Iris pigment epithelial cell (primary cell): ENCODE measurements at places on chromosomes 1 and 21.

DNA sequence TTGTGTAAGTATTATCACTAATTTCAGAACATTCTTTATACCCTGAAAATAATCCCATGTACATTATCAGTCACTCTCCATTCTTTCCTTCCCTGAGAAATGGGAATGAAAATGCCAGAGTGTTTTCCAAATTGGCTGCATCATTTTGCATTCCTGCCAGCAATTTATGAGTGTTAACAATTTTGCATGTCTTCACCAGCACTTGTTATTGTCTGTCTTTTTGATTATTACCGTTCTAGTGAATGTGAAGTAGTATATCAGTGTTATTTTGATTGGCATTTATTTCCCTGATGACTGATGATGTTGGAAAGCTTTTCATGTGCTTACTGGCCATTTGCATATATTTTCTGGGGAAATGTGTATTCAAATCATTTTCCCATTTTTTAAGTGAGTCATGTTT, 71.9 kb downstream of the PCBP3 start:
- no peak for DNase-seq

GRCh38 chr1:7984811-7985210, 23.3 kb downstream of the PARK7 start:
- no peak for DNase-seq

- DNase-seq = peak; percentile 24
Observed at GRCh38 chr1:15106608-15107007, 46.9 kb upstream of the TMEM51 start.

GRCh38 chr1:172531412-172532182, 1.4 kb upstream of the SUCO start:
- DNase-seq = no peak

DNA sequence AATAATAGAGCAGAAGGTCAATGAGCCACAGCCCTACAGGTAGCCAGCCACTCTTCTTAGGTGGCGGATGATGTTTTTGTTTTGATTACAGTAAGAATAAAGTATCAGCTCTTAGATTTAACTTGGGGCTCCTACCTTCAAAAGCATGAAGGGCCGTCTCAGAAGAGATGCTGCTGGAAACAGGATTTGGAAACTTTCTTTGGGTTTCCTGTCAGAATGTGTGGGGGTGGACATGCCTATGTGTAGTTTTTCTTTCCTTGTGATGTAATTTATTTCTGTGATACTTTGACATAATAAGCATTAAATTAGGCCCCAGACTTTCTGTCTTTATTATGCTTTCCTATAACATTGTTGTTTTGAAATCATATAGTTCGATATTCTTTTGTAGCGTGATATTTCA, 1.5 kb downstream of the RAP1A start:
- peak; percentile 48 for DNase-seq

GRCh38 chr1:236400061-236400603, 6.0 kb downstream of the EDARADD start:
- DNase-seq = no peak

GRCh38 chr21:32772281-32773047, 909 bp upstream of the PAXBP1 start:
- DNase-seq = peak; percentile 53

DNA sequence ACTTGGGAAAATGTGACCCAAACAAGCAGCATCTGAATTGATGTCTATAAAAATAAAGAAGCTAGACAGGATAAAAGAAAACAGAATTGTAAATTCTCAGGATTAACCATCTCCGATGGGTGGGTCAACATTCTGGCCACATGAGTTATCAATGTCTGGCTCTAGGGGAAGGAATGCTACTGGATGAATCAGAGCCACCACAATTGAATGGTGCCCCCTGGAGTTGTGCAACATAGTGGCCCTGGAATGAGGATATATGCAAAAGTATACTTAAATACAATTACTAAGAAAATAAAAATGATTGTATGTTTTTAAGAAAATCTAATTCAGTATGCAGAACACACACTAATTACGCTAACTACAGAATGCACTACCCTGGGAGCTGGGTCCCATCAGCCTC, 185.6 kb downstream of the TGFBR3 start:
- DNase-seq = peak; percentile 75

GRCh38 chr1:166859597-166859996, 16.5 kb downstream of the TADA1 start:
- DNase-seq = no peak

GRCh38 chr1:5959667-5960230, 32.5 kb downstream of the NPHP4 start:
- DNase-seq = no peak

- DNase-seq = no peak
Observed at GRCh38 chr1:87399701-87400100, 71.0 kb downstream of the LMO4 start.

GRCh38 chr21:17793246-17794123, 25.7 kb downstream of the C21orf91 start:
- peak; percentile 69 for DNase-seq

DNA sequence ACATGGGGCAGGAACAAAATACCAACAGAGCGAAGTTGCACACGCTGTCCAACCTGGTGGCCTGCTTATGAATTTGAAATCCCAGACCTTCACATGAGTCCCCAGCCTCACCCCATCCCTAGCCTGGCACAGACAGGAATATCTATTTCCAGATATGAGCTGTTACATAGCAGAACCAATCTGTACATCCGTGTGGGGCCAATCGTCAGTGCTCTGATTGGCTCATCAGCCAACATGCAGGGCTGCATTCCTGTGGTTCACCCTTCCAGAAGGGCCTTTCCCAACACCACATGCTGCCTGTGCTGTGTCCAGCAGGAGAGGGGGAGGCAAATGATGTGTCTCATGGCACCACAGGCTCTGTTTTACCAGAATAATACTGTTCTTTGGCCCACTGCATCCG, 31.3 kb downstream of the CCN1 start:
- DNase-seq = peak; percentile 100

DNA sequence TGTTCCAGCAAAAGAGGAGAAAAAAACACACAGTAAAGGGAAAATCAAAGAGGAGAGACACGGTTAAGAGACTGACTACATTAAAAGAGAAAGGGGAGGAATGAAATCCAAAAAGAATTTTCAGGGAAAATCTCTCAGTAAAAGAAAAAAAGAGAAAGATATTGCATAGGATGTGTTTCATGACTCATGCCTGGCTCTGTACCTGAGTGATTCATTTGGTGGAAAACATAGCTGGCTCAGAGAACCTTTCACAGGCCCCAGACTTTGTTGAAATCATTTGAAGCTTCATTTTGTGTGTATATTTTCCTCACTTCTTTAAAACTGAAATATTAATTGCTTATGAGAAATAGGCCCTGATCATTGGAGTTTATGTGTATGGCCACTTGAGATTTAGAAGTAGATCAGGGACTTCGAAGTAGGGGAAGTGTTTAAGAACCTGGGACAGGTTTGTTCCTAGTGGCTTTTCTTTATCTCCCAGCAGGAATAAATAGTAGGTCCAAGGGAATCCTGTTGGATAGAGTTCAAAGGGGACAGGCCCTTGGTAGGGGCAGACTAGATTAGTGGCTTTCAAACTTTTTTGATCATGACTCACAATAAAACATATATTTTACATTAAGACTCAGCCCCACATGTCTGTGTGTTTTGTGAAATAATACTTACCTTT, 239.1 kb upstream of the SGIP1 start:
- peak; percentile 84 for DNase-seq

GRCh38 chr1:27357281-27358037, 9.3 kb downstream of the MAP3K6 start:
- DNase-seq = peak; percentile 36

GRCh38 chr1:230084408-230085177, 17.6 kb downstream of the GALNT2 start:
- peak; percentile 100 for DNase-seq

DNA sequence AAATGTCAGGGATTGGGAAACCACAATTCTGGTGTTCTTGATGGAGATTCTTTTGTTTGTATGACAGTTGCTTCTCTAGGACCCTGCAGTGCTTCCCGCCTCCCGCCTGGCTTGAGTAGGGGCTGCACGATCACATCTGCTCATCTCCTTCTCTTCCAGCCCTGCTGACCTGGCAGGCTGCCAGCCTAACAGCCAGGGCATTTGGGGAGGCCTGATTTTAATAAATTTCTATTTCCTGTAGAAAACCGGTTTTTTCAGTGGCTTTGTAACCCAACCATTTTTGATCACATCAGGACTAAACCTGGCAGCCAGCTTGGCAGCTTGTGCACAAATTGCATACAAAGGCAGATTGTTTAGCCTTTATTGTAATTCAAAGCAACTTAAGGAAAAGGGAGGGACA, 78.9 kb downstream of the UBE2U start:
- no peak for DNase-seq

- DNase-seq = no peak
Observed at GRCh38 chr1:29470788-29471119, 234.4 kb downstream of the PTPRU start.

DNA sequence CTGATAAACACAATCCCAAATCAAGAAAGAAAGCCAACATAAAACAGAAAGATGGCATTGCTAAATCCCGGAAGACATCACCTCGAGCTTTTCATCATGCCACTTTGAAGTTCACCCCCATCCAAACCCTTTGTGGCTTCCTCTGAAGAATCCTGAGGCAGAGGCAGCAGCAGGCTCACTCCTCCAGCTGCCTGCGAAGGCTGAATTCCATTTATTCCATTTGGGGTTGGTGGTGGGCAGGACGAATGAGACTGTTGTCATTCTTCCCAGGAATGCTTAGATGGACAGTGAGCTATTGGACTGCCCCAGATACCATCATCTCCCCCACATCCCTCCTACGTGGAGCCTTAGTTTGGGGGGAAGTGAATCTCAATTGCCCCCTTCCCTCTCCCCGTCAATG, 437.5 kb downstream of the SMYD3 start:
- no peak for DNase-seq

GRCh38 chr1:42311138-42311537, 23.9 kb downstream of the FOXJ3 start:
- peak; percentile 88 for DNase-seq

- DNase-seq = no peak
Observed at GRCh38 chr1:65049941-65050713, 83.8 kb upstream of the JAK1 start.

GRCh38 chr1:193520472-193520871, 334.1 kb upstream of the B3GALT2 start:
- peak; percentile 6 for DNase-seq

- peak; percentile 96 for DNase-seq
Observed at GRCh38 chr1:51661081-51661518, 44.2 kb downstream of the OSBPL9 start.

DNA sequence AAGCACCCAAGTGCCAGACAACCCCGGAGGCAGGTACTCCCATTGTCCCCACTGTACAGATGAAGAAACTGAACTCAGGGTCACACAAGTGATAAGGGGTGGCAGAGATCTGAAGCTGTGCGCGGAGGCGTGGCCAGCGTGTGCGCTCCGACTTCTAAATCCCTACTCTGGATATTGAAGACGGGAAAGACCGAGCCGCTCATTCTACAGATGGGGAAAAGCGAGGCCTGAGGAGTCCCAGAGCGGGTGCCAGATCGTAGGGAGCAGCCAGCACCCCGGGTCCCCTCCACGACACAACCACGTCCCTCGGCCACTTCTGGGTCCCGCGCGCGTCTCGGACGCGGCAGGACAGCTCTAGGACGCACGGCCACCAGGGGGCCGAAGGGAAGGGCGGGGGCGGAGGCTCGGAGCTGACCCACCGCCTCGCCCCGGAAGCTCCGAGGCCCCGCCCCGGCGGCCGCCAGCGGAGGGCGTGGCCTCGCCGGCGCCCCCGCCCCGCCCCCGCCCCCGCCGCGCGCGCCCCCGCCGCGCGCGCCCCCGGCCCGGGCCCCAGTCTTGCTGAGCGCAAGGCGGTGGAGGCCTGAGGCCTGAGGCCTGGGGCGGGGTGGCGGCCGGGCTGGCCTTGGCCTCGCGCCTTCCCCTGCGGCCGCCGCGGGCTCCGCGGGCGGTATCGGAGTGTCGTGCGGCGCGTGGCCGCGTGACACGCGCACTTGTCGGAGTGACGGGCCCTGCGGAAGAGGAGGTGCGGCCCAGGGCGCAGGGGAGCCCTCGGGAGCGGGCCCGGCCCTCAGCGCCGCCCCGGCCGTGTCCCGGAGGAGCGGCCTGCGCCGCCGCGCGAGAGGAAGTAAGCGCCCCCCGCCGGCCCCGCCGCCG, at the start of gene H6PD:
Gene H6PD (plus strand): TSS at position 552 of the 873 bp plus-strand sequence. CDS start 10,161 bp downstream, outside the sequence.
- peak; percentile 83 for DNase-seq

- no peak for DNase-seq
Observed at GRCh38 chr1:180916771-180917170, 4.1 kb downstream of the KIAA1614 start.

GRCh38 chr1:2046174-2046917, 3.9 kb upstream of the PRKCZ start:
- DNase-seq = peak; percentile 9

- DNase-seq = no peak
Observed at GRCh38 chr1:197876894-197877293, 25.5 kb upstream of the C1orf53 start.

DNA sequence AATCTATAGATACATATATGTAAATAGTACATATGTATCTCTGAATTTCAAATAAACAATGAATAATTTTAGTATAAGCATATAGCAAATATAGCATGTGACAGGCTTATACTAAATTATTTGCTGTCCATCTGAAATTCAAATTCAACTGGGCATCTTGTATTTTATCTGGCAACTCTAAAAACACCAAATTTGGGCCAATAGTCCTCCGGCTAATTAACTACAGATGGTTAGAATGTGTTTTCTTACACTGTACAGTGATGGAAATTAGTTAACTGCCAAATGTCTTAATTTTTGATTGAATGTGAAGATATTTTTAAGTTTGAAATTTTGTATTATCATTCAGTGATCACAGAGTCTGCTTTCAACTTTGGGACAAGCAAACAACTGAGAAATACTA, 30.7 kb downstream of the KCNJ15 start:
- no peak for DNase-seq
